BJ (cell line): ENCODE measurements at places on chromosomes 1 and 21. TPM values are rescaled to one million over a fixed set of nuclear protein-coding genes. Genes with fewer than 3 reads are reported as not detected.

DTL gene
- 7.7 and 8.3 TPM in 2 replicates for polyA plus RNA-seq

RAP1GAP gene
- polyA plus RNA-seq = 0.16 and 0.31 TPM in 2 replicates

B4GALT3 gene
- polyA plus RNA-seq = 24.7 and 39.0 TPM in 2 replicates

EYA3 gene
- polyA plus RNA-seq = 8.6 and 11.1 TPM in 2 replicates

SHE gene
- polyA plus RNA-seq = not detected in 2 replicates

LCA5L gene
- polyA plus RNA-seq = 0.69 and 1.1 TPM in 2 replicates

PDC gene
- 0.29 TPM in 1 of 2 replicates, not detected in the other for polyA plus RNA-seq
